ENCODE measurements at places on chromosomes 3 and 15.

- DNase-seq, result peak; percentile 77
Measured at GRCh38 chr3:47910777-47911440, 105.3 kb downstream of the MAP4 start.

GRCh38 chr3:134755821-134756220 lies 39.2 kb upstream of the EPHB1 start:
- no peak for DNase-seq

- DNase-seq, result no peak
Measured at GRCh38 chr3:56926243-56926946, 124.6 kb upstream of the ARHGEF3 start.

GRCh38 chr3:63325386-63325785 lies 47.3 kb downstream of the SYNPR start:
- DNase-seq, result no peak

GRCh38 chr15:45523166-45523460 lies 558 bp upstream of the SLC30A4 start:
- DNase-seq, result no peak

GRCh38 chr3:100335434-100335833 lies 877 bp downstream of the NIT2 start:
- DNase-seq, result peak; percentile 21

DNA sequence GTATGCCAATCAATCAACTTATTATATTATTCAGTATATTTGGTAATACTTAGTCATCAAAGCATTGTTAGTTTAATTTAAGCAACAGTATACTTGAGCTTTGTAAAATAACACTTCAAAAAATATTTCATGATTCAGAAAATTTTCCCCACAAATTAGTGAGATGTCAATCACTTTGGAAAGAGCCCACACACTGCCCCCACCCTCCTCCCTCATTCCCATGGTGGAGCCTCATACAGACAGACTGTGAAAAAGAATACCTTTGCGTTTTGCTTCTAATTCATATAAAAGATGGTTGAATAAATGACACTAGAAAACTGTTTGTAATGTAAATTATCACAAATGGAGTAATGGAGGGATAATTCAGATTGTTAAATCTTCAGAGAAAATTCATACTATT lies 43.3 kb upstream of the MYO5C start:
- no peak for DNase-seq

GRCh38 chr3:53965291-53965690 lies 73.6 kb upstream of the SELENOK start:
- no peak for DNase-seq

- no peak for DNase-seq
Measured at GRCh38 chr3:187369089-187369447, 883 bp downstream of the RTP4 start.

DNA sequence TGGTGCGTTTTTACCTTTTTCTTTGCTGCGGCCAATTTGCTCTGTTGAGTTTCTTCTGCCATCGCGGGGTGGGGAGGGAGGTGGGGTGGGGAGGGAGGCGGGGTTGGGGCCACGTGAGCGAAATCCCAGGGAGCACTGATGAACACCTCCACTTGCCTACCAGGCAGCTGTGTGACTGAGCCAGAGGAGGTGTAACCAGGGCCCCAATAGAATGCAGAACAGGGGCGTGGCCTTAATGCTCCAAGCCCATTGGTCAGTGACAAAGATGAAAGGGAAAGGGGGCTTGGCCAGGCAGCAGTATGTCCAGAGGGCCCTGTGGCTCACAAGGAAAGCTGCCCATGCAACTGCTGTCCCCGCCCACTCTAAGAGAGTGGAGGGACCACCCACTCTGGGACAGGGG lies 21.4 kb upstream of the OR4F6 start:
- DNase-seq, result no peak

DNA sequence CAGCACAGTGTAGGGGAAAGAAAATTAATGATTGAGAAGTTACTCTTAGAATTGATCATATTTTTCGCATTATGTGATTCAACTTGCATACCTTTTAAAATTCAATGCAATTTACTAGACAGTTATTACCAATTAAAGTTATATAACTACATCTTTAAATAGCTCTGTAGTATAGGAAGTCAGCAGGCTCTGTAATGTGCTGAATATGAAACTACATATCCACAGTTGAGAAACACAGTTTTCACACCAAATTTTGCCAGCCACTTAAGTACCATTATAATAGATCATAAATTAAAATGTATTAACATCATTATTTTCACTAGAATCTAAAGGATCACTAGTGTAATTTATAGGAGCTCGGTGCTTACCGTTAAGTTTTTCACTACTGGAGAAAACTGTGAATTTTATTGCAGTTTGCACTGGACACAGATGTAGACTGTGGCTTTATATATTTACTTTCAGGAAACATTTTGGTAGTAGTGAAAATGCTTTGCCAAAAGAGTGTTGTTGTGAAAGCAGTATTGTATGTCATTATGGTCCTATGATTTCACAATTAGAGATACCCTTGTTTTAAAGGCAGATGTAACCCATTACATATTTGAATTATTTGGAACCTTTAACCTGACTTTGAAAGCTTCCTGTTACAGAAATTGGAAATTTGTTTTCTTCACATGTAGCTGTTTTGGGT lies 113.6 kb downstream of the PLCL2 start:
- DNase-seq, result no peak

DNA sequence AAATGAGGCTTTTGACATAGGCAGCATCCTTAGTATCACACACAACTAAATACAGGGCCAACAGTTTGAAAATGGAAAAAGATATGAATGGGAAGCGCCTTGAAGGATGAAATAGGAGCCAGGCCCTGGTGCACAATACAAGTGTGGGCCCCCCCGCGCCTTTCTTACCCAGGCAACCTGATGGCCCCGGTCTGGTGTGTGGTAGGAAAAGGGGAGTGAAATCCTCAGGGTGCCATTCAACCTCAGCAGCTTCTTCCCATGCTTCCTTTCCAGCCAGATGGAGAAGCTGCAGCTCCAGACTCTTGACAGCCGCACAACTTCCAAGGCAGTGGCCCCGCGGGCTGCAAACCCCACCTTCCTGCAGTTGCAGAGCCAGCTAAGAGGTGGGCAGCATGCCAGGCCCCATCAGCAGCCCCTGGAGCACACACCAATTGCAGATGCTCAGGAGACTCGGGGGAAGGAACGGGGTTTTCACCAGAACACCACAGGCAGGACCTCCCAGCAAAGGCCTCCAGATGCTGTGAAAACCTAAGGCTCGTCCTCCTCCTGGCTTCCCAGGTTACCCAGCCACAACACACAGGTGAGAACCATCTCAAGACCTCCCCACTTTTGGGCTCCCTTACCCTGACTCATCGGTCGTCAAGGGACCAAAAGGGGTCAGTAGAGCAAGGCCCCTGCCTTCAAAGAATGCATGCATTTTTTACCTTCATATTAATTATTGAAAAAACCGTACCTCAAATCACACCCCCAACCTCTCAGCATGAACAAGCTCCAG lies 101.6 kb downstream of the CPN2 start:
- no peak for DNase-seq

- no peak for DNase-seq
Measured at GRCh38 chr3:33932010-33932764, 133.8 kb downstream of the PDCD6IP start.

DNA sequence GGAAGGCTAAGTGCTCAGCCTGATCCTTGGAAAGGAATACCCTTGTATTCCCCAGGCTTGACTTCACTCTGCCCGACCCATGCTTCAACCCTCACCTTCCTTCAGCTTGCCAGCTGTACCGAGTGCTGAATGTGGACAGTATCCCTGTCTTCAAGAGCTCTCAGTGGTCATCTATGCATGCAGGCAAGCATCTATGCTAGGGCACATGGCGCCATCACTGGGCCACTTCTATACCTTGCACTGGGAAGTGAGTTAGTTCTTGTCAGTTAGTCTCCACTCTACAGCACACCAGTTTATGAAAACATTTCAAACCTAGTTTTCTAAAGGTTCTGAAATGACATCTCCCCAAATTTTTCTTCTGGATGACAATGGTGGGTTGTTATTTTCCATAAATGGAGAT lies 82.0 kb upstream of the MYRIP start:
- no peak for DNase-seq

DNA sequence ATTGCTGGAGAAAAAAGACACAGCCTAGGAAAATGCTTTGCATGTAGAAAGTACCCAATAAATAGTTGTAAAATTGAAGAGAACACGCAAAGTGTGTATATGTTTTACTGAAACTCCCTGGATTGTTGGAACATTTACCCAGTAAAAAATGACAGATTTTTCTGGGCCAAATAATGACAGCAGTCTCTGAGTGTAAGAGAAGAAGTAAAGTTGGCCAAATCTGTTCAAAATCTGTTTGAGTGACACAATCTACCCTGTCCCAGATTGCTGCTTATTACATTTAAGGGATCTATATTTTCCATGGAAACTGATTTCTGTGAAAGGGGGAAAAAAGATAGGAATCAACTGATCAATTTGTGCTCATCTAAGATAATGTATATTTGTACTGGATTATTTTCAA lies 267.9 kb downstream of the TUSC7 start:
- DNase-seq, result no peak

GRCh38 chr15:32738666-32739065 lies 20.9 kb downstream of the GREM1 start:
- no peak for DNase-seq

DNA sequence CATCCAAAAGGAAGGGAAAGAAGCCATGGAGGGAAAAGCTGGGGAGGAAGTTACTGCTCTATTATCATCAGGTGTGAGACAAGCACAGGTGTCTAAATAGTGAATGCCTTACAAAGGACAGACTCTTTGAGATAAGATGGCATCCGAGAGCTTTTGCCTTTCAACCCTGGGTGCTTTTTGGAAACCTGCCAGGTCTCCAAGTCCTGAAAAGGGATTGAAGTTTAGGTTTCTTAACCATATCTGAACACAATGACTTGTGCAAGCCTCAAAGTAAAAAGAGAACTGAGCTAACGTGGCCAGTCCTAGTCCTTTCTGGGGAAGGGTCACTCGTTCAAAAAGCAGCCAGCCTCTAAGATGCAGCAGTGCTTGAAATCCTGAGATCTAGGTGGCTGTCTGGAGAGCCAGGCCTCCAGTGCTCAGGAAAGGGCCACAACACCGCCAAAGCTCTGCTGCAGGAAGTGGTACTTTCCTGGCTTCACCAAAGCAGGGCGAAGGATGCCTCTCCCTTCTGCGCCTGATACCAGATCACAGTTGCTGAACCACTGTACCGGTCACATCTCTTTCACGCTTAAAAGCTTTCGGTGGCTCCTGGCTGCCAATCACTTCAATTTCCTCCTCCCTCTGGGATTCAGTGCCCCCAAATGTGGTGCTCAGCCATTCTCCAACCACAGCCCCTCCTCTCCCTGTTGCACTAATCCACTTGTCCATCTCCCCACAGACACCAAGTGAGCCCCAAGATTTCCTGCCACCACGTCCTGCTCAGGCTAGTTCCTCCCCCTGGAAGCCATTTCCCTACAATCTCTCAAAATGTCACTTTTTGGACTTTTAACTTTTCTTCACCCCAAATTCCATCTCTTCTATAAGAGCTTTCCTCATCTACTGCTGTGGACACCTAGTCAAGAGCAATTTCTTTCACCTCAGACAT lies 104.1 kb upstream of the LPP start:
- no peak for DNase-seq

All from trophoblast cell (in vitro differentiated cells and primary cell).